T-helper 17 cell (primary cell): ENCODE measurements at places on chromosomes 1 and 21.

DNA sequence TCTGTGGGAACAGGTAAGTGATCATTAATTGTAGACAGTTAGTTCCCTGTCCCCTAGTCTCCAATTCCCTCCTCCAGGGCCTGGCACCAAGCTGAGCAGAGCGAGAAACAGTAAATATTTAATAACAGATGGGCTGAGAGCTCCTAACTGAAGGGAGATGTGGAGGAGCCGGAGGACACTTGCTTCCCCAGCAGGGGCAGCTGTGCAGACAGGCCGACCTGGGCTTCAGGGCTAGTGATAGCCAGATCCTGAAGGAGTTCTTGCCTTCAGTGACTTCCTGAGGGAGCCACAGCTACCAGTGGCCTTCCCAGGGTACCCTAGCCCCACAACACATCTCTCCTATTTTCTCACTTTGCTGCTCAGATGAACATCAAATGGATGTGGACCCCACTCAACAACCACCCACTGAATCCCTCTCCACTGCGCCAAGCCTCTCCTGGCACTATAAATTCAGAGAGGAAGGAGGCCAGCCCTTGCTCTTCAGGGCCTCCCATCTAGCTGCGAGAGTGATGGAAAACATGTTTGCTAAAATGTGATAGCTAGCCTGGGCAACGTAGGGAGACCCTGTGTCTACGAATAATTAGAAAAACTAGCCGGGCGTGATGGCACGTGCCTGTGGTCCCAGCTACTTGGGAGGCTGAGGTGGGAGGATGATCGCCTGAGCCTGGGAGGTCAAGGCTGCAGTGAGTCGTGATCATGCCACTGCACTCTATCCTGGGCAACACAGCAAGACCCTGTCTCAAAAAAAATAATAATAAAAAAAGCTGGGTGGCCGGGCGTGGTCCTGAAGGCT is 26.9 kb upstream of the SYNC start:
- DNase-seq: no peak

DNA sequence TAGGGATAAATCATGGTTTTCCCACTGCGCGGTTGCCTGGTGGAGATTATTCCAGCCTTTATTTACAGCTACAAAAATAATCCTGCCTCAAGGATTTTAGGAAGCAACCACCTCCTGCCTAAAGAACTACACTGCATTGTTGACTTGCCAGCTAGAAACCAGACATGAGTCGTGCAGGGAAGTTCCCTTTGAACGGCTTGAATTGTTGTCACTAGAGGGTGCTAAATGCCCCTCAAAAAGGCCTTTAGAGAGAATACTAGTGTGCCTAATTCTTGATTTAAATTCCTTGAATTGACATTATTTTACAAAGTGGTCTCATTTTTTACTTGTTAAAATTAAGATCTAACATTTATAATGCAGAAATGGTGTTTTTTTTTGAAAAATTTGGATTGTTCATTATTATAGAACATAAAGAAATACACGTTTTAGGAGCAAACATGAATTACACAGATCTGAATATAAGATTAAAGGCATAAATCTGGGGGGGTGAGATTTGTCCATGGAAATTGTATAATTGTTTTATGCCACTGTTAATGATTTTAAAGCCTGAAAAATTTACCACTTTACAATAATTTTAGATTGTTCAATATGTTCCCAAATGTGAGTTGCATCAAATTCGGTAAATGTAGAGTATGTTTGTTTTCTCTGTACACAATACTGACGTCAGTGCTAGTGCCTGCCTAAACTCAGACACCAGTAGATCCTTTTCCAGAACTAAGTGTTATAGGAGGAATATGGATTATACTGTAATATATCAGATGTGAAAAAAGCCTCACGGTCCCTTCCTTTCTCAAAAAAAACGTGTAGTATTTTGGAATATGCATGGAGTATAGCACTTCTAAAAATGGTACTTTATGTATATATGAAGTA is 7.6 kb upstream of the ERG start:
- DNase-seq: no peak

DNA sequence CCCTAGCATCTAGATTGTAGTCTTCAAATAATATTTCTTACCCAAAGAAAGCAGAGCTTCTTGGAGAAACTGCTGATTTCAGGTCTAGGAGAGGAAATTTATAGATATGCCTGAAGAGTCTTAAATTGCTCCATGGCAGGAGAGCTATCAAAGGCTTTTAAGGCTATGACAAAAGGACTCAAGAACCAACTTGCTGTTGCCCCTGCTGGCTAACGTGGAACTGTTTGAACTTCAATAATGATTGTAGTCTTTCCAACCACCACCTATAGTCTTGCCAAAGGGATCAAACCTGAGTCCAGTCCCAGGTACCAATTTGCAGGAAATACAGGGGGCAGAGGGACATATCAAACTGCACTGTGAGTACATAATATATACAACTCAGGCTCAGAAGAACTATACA is 336.2 kb upstream of the ESRRG start:
- no peak for DNase-seq

GRCh38 chr1:211328866-211329475 is 2.3 kb downstream of the TRAF5 start:
- no peak for DNase-seq

DNA sequence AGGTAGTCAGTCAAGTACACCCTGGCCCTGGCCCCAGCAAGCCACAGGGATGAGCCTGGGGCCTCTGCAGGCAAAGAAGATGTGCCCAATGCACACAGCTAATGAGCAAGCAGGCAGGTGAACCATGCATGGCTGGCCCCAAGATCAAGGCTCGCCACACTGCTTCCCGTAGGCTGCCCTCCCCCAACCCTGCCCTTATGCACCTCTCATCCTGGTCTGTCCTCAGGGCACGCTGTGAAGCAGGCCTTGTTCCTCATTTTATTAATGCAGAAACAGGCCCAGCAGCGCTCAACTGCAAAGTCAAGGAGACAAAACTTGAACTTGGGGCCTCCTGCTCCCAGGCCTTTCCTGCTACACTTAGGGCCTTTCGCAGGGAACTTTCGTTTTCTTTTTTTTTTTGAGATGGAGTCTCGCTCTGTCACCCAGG is 35.6 kb upstream of the ID3 start:
- DNase-seq: no peak

DNA sequence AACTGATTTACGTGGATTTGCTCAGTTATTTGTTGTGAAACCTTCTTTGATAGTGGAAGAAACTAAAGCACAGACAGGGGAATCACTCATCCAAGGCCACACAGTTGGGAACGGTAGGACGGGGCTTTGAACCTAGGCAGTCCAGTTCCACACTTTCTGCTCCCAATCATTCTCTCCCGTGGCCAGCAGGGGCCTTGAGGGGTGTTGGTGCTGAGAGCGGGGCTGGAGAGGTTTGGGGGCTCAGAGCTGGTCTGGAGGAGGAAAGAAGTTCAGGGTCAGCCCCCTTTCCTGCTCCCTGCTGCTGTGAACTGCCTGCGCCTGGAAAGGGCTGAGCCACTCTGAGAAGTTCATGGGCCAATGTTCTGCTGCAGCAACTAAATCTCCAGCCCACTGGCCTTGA is 31.4 kb upstream of the ACTL8 start:
- no peak for DNase-seq

DNA sequence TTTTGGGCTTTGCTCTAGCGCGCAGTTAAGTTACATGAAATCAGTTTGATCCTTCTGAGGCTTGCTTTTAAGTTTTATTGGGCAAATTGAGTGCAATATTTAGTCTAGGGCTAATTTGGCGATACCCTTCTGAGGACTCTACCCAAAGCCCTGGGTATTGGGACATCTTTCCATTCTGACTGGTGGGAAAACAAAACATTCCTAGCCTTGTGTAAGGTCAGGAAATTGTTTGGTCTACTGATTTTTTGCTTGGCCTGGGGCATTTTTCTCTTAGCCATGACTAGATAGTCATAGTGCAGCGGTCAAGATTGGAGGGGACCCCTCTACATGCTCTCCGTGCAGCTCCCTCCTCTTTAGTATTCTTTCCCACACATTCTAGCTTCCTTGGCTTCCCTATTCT is 189.6 kb upstream of the PTGFR start:
- no peak for DNase-seq

DNA sequence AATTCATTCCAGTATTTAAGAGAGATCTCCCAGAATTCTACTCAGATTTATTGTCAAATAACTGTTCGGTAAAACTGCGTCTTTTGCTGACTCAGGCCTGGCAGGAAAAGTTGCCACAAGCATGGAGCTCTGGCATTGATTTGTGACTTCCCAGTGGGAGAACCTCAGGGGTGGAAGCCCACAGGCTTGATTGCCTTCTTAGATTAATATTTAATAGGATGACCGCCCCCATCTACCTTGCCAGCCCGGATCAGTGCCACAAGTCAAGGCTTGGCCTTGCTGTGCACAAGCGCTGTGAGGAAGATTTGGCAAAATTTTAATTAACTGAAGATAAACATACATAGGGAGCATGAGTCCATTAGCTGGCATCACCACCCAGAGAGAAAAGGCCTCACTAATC is 93.5 kb downstream of the LRIG2 start:
- no peak for DNase-seq

DNA sequence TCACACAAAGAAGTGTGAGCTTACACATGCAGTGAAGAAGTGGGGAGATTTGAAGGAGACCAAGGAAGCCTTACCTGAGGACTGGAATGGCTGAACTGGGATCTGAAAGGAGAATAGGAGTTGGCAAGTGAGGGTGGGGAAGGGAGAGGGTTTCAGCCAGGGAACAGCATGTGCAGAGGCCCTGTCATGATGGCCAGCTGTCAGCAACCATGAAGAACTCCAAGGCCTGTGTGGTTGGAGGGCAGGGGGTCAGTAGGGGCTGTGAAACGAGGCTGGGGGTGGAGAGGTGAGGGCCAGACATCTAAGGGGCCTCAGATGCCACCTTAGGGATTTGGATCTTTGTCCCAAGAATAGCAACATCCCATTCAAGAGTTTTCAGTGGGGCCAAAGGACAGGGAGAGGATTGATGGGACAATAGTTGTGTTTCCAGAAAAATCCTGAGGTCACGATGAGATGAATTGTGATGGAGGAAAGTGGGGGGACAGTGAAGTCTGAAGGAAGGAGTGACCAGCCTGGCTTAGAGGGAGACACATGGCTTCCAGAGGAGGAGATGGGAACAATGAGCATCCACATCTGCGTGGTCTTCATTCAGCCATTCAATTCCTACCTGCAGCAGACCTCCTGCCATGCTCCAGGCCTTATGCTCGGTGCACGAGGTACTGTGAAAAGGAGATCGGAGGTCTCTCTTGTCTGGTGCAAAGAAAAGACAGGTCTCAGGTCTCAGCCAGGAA is 187.6 kb downstream of the MATN1 start:
- DNase-seq: no peak

DNA sequence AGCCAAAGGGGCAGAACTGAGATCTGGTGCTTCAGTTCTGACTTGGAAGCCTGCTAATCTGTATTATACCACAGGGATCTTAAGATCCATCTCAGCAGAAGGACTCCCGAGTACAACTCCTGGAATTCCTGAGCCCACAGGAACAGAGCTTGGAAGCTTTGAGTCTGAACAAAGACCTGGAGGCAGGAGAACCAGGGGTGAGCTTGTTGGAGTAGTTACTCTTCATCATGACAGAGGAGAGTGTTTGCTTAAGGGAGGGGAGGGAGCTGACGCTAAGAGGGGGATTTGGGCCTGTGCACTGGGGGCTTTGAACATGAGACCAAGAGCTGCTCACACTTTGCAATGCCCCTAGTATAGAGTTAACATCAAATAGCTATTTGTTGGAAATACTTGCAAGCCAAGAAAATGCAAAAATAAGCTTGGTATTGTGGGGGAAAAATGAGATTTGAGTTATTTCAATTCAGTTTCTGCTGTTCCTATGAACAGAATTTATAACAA is 41.1 kb upstream of the TRABD2B start:
- DNase-seq: no peak

DNA sequence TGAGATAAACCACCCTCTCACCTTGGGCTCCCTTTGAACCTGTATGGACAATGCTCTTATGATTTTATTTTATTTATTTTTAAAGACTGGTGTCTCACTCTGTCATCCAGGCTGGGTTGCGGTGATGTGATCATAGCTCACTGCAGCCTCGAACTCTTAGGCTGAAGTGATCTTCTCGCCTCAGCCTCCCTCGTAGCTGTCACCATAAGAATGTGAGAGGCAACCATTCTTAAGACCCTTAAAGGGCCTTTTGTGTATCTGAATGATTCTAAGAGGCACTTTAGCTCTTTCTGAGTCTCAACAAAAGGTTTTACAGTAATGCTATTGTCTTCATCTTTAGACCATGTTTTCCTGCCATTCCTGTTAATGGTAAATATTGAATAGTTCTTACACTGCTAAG is 67.0 kb downstream of the IVNS1ABP start:
- no peak for DNase-seq

- no peak for DNase-seq
Observed at GRCh38 chr1:98203466-98203865, 282.6 kb upstream of the DPYD start.

DNA sequence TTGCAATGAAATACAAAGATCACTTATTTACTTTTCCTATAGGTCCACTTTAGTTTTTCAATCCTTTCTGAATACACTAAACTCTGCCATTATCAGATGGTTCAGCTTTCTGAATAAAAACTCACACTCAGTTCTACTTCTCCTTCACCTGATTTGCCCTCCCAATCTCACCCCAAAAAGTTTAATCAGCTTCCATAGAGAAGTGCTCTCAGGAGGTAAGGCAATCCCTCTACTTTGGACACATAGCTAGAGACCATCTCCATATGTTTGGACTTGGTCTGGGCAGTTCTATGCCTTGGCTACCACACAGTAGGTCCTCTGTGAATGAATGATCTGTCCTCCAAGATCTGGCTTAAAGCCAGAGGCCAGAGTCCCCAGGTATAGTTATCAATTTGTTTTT is 40.9 kb downstream of the PTPN14 start:
- DNase-seq: no peak

DNA sequence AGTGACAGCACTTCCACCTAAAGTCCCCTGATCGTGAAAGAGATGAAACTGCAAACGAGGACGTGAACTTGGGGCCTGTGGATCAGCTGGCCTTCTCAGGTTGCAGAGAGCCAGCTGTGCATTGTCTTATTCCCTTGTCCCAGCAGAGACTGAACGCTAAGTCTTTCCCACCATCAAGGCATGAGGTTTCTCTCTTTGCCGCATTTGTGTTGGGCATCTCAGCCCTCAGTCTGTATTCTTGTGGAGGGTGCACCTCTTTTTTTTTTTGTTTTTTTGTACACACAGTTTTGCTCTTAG is 71.4 kb downstream of the KIF26B start:
- no peak for DNase-seq

- no peak for DNase-seq
Observed at GRCh38 chr1:156413391-156414246, 44.6 kb downstream of the RHBG start.

- DNase-seq: no peak
Observed at GRCh38 chr1:179955731-179956130, 1.1 kb downstream of the CEP350 start.

DNA sequence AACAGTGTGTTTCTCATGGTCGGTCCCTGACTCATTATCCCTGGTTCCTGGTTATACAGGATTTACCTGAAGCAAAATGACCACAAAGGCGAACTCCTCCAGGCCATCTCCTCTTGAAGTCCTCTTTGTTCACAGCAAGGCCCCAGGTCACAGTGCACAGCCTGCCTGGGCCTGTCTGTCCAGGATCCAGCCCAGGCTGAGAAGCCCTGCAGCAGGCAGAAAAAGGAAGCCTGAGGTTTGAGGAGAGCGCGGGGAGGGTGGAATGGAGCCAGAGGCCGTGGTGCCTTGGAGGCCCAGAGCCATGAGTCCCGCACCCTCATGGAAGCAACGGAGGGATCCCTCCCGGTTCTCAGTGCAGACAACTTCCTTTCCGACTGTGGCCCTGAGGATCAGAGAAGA is 136.8 kb upstream of the IRF2BP2 start:
- no peak for DNase-seq

GRCh38 chr1:27152829-27153548 is 1.9 kb downstream of the SLC9A1 start:
- DNase-seq: no peak
